Ascending aorta (tissue), 2 donors: ENCODE measurements at places on chromosomes 6 and 20. TPM values are rescaled to one million over a fixed set of nuclear protein-coding genes. Genes with fewer than 3 reads are reported as not detected.

- no peak overlapping the region for H3K4me3 ChIP-seq
- no peak for DNase-seq
- H3K4me1 ChIP-seq: no peaks in the 10 kb centered on the region
- no peaks in the 10 kb centered on the region for H3K27me3 ChIP-seq
- H3K36me3 ChIP-seq: peaks cover 25% of the 10 kb centered on the region
- H3K27ac ChIP-seq: no peak overlapping the region
These were observed 12.8 kb downstream of the NPEPL1 start for GRCh38 chr20:58705208-58705926.

The OXT gene
- total RNA-seq: not detected

DNA sequence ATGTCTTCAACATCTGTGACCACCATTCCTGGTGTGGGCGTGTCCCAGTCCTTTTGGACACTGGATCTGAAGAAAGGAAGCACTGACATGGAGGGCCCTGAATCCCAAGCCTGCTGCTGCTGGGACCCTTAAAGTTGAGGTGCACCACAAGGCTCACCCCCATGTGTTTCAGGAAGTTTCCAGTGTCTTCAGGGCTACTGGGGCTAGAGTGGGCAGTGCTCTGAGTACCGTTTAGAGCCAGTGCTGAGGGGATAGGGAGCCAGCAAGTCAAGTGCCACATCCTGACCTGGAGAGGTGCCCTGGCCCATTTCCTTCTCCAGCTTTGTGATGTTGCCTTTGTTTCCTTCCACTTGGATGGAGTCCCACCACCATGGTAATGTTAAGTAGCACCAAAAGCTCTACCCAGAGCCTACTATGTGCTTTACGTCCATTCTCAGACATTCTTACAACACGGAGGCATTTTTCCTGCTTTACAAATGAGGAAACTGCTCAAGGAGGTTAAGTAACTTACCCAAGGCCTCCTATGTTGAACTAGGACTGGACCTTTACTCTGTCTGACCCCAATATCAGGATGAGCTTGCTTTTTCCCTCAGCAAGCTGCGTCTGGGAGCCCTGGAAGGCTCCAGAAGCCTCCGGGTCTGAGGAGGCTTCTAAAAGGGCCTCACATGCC lies 552 bp upstream of the DEF6 start:
- DNase-seq: no peak
- H3K4me3 ChIP-seq: no peak overlapping the region
- no peak overlapping the region for H3K27ac ChIP-seq
- H3K36me3 ChIP-seq: peaks cover 32% of the 10 kb centered on the region
- H3K27me3 ChIP-seq: no peaks in the 10 kb centered on the region

DNA sequence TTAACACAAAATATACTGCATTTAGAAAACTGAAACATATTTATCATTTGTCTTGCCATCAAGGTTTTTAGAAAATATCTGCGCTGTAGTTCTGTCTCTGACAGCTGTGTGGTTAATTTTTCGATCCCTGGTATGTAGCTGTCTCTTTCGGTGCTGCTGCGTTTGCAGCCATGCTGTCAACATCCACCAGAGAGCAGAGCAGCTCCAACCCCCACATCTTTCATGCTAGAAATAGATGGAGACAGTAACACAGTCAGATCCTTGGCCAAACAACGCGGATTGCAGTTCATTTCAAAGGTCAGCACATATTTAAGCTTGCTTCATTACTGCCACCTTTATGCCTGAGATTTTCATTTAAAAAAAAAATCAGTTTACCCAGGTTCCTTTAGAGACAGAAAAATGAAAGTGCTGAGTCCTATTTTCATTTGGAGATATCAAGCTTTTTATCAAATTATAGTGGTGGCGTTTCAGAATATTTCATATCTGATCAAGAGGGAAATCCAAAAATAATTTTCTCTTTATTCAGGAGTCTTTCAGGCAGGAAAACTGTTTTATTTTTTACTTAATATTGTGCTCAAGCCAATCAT lies 157.7 kb upstream of the MMS22L start:
- no peaks in the 10 kb centered on the region for H3K27me3 ChIP-seq
- no peaks in the 10 kb centered on the region for H3K36me3 ChIP-seq
- H3K4me3 ChIP-seq: no peak overlapping the region
- H3K27ac ChIP-seq: no peak overlapping the region
- no peak for DNase-seq
